ENCODE measurements at places on chromosomes 4 and X.

- DNase-seq, result no peak
Observed at GRCh38 chr4:79723507-79723906, 315.5 kb upstream of the GK2 start.

DNA sequence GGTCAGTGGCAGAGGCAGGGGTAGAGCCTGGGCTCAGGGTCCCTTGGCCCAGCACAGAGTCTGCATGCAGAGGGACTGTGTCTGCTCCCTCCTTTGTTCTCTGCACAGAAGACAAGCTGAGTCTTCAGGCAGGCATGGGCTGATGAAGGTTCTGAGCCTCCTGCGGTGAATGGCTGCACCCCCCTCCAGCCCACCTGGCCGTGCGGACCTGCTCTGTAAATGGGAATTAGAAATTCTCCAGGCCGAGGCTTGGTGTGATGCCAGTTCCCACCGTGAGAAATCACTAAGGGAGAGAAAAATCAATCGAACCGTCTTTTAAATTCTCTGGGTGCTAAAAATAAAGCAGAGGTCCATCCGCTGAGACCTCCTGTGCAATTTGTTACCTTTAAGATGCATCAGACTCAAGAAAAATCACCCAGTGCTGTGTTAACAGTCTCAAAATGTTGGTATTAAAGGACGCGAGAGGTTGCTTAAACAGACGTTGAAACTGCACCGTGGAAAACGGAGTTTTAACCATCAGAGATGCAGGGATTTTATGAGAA lies 96.0 kb downstream of the WFS1 start:
- no peak for DNase-seq

- DNase-seq, result no peak
Observed at GRCh38 chrX:85996555-85996954, 50.8 kb downstream of the CHM start.

- DNase-seq, result no peak
Observed at GRCh38 chr4:110849461-110849860, 226.6 kb upstream of the PITX2 start.

DNA sequence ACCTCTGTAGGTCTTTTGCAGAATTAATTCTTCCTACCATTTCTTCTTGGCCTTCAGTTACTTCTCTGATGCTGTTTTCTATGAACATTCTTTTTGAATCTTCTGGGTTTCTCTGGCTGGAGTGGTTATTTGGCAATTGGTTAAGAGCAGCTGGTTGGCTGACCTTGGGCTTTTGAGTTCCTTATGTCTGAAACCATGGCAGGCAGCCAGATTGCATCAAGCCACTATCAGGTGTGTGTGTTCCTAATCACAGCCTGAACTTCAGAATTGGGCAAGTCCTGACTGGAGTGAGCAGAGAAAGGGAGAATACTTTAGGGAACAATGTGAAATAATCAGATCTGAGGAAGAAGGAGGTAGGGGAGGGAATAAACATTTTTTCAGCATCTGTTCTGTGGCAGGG lies 90.2 kb downstream of the ARHGAP10 start:
- DNase-seq, result no peak

DNA sequence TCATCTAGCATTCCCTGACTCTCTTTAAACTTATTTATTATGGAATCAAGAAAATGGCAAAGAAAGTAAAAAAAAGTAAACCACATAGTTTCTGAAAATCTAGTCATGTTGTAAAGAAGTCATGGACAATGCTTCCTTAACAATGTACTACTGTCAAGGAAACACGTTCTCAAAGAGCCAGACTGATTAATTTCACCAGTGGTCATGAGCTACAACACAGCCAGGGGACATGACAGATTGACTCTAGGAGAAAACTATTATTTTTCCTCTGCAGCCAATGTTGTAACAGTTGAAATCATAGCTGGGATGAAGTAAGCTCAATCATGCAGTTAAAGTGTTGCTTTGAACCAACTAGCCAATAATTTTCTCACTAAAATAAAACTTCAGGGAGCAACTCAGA lies 109.2 kb downstream of the MAPK10 start:
- DNase-seq, result no peak

- DNase-seq, result no peak
Observed at GRCh38 chr4:17490575-17491059, 21.3 kb downstream of the QDPR start.

DNA sequence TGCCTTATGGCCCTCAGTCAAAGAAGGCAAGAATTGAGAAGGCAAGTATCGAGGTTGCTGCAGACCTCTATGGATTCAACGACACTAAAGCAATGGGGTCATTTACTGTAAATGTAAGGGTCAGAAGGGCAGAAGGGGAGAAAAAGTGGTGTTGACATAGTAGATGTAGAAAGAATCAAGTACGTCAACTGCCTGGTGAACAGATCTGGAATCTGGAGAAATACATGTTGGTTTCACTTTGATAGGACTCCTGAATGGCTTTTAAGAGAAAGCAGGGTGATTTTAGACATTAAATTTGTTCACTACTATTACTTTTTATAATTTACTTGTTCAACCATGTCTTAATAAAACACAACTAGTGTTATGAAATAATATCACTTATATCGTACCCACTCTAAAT lies 81.3 kb upstream of the FSTL5 start:
- DNase-seq, result no peak

DNA sequence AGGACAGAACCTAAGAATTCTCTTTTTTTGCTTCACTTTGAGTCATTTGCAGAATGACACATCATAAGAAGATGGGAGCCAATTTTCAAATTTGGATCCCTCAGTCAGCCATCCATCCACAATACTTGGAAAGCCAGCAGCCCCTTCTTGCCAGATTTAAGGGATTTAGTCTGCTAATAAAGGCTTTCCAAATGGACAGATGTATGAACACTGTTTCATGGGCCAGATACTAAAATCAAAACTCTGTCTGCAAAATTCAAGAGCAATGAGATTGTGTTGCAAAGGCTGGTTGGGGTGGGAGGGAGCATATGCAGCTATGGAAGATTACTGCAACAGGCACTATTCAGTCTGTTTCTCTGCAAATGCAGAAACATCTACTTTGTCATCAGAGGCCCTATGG lies 37.7 kb upstream of the KCNIP4 start:
- DNase-seq, result no peak

- no peak for DNase-seq
Observed at GRCh38 chrX:153674219-153674851, 722 bp upstream of the PNCK start.

DNA sequence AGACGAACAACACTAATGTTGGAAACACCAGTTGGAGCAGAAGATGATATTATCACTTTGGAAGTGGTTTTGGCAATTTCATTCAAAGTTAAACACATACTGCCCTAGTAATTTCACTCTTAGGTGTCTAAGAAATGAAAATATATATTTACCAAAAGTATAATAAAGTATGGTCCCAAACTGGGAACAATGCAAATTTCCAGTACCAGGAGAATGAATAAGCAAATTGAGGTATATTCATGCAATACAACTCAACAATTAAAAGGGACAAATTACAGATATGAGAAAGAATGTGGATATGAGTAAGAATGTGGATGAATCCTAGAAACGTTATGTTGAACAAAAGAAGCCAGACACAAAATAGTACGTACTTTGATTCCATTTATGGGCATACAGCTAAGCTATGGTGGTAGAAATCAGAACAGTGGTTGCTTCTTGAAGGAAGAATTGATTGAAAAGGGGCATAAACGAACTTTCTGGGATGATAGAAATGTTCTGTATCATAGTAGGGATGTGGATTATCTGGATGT lies 10.0 kb downstream of the ELMOD2 start:
- no peak for DNase-seq

DNA sequence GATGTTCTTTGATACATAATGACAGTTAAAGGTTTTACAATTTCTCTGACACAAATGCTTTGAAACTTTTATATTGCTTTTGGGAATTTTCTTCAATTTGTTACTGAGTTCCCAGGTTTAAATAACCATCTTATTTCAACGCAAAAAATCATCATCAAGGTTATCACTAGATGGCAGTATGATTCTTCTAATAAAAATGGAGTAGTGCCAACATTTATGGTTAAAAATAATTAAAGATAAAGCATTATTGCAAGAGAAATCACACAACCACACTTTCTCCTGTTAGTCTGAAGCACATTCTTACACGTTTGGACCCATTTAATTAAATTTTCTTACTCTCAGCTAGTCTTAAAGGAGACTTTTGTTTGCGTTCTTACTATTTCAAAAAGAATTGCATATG lies 611.3 kb upstream of the CPXCR1 start:
- no peak for DNase-seq

GRCh38 chrX:130351567-130351966 lies 11.8 kb downstream of the SLC25A14 start:
- no peak for DNase-seq

GRCh38 chr4:109730619-109731545 lies 1.0 kb upstream of the PLA2G12A start:
- DNase-seq, result no peak

- DNase-seq, result no peak
Observed at GRCh38 chrX:71668248-71668595, 876 bp downstream of the LOC101059915 start.

DNA sequence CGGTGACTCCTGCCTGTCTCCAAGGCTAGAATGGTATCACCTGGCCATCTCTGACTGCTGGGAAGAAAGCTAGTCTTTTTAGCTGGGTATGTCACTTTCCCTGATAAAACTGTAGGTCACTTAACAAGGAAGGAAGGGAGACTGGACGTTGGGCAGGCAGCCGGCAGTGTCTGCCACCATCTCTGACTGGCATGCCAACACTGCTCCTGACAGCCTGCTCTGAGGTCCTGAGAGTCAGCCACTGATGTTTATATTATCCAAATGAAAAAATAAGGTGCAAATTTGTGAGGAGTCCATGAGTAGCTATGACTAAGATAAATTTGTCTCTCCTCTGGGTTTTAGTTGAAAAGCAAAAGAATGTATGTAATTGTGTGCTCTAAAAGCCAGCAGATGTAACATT lies 77.2 kb downstream of the SNX25 start:
- DNase-seq, result no peak

GRCh38 chr4:147078362-147078761 lies 132.7 kb upstream of the TTC29 start:
- DNase-seq, result no peak

GRCh38 chr4:972651-973424 lies 531 bp downstream of the DGKQ start:
- DNase-seq, result no peak

DNA sequence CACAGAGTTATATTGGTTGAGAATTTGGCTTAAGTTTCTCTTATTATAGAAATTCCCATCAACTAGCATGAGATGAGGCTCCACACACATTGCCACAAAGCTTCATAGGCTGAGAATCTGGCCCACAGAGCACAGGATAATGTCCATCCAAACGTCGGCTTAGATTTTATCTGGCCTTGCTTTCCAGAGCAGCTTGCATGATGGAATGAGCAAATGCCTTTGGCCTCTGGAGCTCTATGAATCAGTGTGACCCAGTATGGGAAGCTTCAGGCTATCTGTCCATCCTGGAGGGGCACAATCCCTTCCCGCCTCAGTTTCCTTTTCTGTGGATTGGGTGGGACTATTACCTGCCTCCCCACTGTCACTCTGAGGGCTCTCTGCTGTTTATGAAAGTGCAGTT lies 131.5 kb upstream of the NDP start:
- no peak for DNase-seq

DNA sequence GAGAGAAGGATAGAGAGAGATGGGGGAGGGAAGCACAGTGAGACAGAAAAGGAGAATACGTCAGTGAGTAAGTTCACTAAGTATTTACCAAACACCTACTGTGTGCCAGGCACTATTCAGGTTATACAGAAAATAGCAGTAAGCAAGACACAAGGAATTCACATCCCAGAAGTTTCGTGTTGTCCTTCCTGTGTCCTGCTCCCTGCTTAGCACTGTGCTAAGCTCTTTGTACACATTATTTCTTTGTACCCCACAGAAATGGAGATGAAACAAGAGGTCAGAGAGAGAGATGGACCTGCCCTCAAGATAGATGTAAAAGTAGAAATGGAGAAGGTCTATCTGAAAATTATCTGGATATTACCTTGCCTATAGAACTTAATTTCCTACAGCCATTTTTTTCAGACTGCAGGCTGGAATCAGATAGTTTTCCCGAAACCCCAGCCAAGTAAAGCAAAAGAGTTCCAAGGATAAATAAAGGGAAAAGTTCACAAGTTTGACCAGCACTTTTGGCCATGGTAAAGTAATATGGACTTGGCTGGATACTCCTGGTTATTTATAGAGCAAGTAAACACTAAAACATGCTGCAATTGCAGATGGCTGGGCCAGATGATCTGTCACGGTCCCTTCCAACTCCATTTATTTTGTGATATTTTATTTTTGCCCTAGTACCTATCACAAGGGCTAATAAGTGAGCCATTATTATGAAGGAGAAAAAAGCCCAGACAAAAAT lies 353.7 kb upstream of the SLC7A11 start:
- no peak for DNase-seq

- no peak for DNase-seq
Observed at GRCh38 chr4:124253080-124253479, 459.5 kb downstream of the ANKRD50 start.

DNA sequence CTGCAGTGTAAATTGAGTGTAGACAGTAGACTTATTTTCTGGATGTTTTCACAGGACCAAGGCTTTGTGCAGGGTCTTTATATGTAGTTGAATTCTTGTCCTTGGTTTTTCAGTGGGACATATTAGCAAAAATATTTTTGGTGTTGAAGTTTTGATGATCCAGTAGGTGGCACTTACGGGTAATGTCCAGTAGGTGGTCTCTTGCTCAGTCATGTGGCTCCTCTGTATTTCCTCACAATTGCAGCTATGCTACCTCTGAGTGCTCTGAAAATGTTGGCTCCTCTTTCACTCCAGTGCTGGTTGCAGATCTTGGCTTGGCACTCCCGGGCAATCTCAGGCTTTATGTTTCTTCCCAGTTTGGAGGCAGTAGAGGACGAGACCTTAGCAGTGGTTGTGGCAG lies 419.8 kb upstream of the AMOT start:
- DNase-seq, result no peak

DNA sequence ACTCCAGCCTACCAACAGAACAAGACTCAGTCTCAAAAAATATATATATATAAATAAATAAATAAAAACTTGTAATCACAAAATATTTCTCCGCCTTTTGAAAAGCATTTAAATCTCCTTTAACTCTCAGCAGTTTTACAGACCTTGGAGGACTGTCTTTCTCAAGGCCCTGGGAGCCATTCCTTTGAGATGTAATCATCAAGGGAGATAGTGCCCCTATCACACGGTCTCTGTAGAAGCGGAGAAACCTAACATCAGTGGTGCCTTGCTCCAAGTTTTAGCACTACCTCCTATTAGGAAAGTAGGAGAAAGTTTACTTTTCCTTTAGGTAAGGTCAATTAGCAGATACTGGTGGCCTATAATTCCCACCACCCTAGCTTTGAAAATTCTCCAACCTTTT lies 58.5 kb downstream of the ANTXR2 start:
- DNase-seq, result no peak

- DNase-seq, result no peak
Observed at GRCh38 chr4:2302387-2303119, 40.6 kb upstream of the MXD4 start.

DNA sequence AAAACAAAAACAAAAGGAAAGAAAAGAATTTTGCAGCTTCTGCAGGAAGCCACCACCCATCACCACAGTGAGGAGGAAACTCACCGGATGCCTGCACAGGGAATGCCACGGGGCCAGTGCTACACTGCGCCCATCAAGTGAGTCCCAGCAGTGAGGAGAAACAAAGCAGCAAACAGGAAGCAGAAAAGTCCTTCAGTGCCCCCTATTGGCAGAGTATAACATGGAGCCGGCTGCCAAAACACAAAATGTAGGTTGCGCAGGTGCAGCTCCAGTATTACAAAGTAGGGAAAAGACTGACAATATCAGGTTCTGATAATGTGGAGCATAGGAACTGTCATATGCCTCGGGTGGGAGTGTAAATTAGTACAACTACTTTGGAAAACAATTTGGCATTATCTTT lies 23.3 kb upstream of the SCML2 start:
- no peak for DNase-seq

GRCh38 chrX:69262036-69262936 lies 97.0 kb upstream of the PJA1 start:
- DNase-seq, result no peak

All from stimulated activated CD8-positive, alpha-beta memory T cell treated with anti-CD3 and anti-CD28 coated beads, Interleukin-4, amount 100 ng/mL, for 1 hour (primary cell).